Suppressor macrophage treated with lipopolysaccharide for 4 hours (primary cell): ENCODE measurements at places on chromosomes 3 and 15.

GRCh38 chr3:52527732-52528585 lies 5.7 kb downstream of the NT5DC2 start:
- no peak for DNase-seq

- peak; percentile 65 for DNase-seq
Measured at GRCh38 chr15:58489289-58490085, 57.7 kb downstream of the LIPC start.

GRCh38 chr3:174170248-174170647 lies 688.9 kb upstream of the NAALADL2 start:
- DNase-seq = no peak

- DNase-seq = no peak
Measured at GRCh38 chr3:73408634-73409033, 216.1 kb downstream of the PDZRN3 start.

- DNase-seq = no peak
Measured at GRCh38 chr3:61051666-61052065, 199.6 kb downstream of the FHIT start.

DNA sequence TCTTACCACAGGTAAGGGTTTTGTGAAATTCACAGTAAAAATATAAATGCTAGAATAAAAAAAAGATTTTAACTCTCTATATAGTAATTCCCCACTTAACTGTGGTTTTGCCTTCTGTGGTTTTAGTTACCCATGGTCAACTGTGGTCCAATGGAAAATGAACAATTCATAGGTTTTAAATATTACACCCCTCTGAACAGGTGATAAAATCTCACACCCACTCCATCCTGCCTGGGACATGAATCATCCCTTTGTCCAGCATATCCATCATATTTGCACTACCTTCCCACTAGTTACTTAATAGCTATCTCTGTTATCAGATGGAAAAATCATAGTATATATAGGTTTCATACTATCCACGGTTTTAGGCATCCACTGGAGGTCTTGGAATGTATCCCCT lies 49.2 kb downstream of the HDGFL3 start:
- no peak for DNase-seq

DNA sequence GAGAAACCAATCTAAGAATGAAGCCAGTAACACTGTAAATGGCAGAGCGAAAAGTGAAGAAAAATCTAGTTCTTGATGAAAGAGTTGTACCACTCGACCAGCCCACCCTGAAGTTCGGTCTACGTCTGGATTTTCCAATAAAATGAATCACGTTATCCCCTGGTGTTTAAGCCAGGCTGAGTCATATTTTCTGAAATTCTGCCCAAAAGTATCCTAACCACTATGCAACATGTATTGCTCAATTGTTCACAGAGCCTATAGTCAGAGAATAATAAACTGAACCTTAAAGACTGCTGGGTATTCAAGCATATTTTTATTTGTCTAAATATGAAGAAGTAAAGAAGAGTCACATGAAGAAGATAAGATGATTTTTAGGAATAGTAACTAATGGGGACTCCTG lies 245.7 kb downstream of the FGF12 start:
- DNase-seq = no peak

DNA sequence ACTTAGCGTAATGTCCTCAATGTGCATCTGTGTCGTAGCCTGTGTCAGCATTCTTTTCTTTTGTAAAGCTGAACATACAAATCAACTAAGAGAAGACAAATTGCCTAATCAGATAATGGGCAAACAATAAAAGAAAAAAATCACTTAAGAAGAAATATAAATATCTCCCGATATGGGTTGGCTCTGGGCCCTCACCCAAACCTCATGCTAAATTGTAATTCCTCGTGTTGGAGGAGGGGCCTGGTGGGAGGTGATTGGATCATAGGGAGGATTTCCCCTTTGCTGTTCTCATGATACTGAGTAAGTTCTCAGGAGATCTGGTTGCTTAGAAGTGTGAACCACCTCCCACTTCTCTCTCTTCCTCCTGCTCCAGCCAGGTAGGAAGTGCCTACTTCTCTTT lies 285.0 kb upstream of the LYSMD4 start:
- no peak for DNase-seq
